Stimulated activated naive CD8-positive, alpha-beta T cell treated with anti-CD3 and anti-CD28 coated beads, Interleukin-15, amount 100 ng/mL, for 72 hours (primary cell): ENCODE measurements at places on chromosomes 16 and 17.
A peak's percentile ranks its signal among the peaks of the same experiment; 100 is the strongest.

DNA sequence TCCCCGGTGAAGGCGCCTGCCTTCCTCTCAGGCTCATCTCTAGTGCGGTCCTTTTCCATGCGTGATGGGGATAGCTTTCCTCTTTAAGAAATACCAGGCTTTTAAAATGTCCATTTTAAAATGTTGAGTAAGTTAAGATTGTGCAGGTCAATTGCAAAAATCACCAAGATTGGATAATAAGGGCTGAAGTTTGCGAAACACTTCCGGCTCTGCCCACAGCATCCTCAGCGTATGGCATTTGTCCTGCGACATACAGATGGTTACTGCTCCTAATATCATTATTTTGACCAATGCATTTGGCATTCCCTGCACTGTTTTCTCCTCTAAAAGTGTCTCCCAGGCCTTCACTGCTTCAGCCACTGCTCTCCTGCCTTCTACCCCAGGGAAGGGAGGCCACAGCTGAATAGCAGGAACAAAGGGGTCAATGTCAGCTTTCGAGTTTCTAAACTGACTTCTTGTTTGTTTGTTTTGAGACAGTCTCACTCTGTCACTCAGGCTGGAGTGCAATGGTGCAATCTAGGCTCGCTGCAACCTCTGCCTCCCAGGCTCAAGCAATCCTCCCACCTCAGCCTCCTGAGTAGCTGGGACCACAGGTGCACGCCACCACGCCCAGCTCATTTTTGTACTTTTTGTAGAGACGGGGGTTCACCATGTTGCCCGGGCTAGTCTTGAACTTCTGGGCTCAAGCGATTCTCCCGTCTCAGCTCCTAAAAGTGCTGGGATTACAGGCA, 91.9 kb downstream of the CRISPLD2 start:
- no peak for DNase-seq

DNA sequence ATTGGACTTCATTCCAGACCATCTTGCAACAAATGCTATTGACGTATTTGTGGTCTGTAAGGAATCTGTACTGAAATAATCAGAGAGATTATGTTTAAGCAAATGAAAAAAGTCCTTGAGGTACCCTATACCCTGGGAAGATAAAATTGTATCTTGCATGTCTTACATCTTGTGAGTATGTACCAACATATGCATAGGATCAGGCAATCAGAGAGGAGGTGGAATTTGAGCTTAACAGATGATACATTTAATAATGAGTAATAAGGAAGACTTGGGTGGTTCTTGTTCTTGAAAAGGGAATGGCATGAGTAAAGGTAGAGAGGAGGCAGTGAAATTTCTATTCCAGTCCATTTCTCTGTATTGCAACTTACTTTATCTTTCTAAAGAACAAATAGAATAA, 10.6 kb downstream of the MOSMO start:
- DNase-seq = no peak

GRCh38 chr17:15309793-15310192, 31.6 kb downstream of the TEKT3 start:
- no peak for DNase-seq

DNA sequence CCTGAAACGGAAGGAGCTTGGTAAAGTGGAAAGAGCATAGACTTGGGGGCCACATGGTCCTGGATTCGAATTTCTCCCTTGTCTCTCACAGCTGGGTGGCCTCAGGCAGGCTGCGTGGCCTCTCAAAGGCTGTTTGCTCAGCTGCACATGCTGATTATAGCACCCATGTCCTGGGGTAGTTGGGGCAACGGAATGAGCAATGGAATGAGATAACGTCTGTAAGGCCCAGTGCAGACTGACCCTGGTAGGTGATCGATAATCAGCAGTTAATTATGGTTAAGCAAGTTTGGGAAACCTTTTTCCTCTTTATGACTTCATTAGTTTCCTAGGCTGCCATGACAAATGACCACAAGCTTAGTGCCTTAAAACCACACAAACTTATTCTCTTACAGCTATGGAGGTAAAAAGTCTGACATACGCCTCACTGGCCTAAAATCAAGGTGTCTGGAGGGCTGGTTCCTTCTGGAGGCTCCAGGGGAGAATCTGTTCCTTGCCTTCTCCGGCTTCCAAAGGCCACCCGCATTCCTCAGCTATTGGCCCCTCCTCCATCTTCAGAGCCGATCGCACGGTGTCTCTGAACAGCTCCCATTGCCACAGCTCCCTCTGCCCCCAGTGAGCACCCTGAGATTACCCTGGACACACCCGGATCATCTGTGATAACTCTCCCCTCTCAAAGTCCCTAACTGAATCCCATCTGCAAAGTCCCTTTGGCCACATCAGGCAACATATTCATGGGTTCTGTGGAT, 294.9 kb upstream of the FOXF1 start:
- no peak for DNase-seq

- DNase-seq = no peak
Observed at GRCh38 chr17:48054238-48055185, 6.4 kb downstream of the NFE2L1 start.

DNA sequence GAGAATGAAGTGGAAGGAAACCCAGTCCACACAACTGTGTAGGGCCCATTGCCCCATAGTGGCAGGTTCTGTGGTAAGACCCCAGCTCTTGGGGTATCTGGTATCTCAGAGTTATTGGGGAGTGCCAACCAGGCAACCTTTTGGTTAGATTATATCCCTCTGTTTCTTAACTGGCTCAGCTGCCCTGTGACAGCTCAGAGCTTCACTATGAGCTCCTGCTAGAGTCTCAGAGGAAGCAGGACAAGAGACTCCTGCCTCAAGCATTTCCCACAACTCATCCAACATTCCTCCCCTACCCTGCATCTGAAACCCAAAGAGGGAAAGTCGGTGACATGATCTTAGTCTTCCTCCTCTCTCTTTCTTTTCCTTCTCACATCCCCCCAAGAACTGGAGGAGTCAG, 292.3 kb downstream of the SHISA9 start:
- no peak for DNase-seq

DNA sequence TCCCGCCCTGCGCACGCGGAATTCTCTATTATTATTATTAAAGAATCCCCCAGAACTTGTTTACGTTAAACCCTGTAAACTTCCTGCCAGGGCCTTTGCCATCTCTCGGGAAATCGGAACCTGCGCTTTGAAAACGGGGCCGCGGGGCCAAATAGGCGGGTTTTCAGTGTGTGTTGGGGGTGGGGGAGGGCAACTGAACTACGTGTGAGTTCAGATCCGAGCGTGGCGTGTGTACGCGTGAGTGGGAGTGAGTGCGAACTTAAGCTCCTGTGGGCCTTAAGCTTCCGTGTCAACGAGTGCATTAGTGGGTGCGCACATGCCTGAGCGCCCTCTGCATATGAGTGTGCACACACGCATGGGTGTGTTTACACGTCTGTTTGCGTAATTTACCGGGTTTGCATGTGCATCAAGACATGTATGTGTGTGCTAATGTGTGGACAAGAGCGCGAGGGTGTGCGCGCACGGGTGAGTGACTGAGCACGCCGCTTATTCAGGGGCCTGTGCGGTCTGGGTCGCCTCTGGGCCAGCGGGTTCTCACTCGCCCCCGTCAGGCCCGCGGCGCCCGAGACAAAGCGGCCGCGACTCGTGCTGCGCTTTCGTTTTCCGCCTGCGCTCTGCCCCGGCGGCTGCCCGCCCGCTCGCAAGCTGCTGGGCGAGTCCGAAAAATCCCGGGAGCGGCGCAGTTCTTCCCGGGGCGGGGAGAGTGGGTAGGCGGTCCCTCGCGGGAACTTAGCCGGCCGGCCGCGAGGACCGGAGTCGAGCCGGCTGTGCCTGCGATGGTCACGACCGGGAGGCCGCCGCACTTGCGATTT, 1.2 kb upstream of the FOXF1 start:
- DNase-seq = peak; percentile 50

DNA sequence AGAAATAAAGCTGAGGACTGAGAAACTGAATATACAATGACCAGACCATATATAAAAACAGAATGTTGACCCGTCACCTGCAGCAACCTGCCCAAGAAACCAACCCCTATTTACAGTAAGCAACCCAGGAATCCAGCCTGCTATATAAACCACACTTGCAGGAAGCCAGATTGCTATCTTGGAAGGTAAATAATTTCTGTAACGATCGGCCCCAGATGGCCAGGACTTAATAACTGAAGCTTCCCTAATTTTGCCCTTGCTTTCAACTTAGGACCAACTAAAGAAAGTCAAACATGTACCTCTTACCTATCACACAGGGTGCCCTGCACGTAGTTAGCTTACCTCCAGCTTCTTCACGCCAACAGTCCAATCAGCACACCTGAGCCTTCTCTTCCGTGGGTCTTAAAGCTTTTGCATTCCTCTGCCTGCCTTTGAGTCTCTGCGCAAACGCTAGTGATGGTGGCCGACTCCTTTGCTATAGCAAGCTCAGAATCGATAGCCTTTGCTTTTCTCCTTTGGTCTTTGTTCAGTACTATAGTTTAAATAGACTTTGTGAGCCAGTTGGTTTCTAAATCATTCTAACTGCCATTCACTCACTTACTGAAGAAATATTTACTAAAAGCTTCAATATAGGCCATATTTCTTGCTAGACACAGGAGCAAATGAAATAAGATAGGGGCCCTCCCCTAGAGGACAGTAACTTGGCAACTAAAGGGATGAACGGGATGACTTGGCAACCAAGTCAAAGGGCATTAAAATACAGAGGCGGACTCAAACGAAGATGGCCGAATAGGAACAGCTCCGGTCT, 31.3 kb downstream of the MPHOSPH6 start:
- no peak for DNase-seq

GRCh38 chr17:32458371-32458770, 14.1 kb downstream of the PSMD11 start:
- no peak for DNase-seq

- peak; percentile 54 for DNase-seq
Observed at GRCh38 chr16:69123910-69124309, 8.5 kb downstream of the CHTF8 start.

GRCh38 chr17:8602679-8603078, 27.8 kb downstream of the MYH10 start:
- DNase-seq = no peak

DNA sequence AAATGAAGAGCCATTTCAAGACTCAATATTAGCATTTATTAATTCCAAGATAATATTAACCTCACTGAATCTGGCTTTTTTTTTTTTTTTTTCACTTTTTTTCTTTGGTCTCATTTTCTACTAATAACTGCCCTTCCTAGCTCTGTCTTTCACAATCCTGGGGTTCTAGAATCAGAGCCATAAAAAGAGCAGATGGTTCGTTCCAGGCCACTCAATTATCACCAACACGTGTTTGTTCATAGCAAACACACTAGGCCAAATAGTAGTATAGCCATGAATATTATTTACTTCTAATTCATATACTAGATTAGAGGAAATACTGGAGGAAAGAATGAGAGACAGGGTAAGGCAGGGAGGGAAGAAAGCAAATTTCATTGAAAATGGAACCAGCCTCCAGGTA, 39.8 kb downstream of the TEX2 start:
- no peak for DNase-seq

- no peak for DNase-seq
Observed at GRCh38 chr16:31118223-31119155, 1.0 kb downstream of the KAT8 start.

DNA sequence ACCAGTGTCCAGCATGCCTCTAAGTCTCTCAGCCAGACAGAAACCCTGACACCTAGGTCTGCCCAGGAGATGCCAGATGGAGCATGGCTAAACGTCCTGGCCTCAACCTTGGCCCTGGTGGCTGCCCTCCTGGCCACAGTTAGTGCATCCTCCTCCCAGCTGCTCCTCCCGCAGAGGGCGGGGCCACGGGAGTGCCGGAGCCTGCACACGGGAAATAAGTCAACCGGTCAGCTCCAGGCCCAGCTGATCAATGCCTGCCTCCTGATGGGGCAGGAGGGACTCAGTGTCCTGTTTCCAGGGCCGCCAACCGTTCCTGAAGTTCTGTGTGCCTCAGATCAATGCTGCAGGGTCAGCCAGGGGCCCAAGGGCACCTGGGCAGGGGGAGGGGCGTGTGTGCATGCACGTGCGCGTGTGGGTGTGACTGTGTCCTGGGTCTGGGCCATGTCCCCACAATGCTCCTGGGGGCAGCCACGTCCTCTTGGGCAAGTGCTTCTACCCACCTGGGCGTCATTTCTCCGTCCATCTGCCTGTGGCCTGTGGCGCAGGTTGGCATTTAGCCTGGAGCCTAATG, 4.6 kb upstream of the KCNJ12 start:
- DNase-seq = no peak

DNA sequence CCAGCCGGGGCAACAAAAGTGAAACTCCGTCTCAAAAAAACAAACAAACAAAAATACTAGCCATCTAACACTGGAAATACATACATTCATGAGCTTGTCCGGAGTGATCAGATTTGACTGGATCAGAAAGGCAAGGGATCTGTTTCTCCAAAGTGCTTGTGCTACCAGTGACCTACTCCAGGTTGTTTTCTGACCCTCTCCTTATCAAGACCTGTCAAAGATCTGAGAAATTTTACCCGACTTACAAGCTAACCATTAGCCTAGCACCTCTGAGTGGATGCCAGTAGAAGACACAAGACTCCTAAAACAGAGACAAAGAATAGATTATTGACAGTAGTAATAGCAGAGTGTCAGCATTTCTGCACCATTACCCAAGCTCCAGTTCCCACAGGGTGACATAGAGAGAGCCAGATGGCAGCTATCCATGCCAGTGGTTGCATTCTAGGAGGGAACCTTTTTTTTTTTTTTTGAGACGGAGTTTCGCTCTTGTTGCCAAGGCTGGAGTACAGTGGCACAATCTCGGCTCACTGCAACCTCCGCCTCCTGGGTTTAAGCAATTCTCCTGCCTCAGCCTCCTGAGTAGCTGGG, 9.8 kb downstream of the ASPA start:
- no peak for DNase-seq

- DNase-seq = no peak
Observed at GRCh38 chr17:47611372-47612350, 38.1 kb upstream of the KPNB1 start.

DNA sequence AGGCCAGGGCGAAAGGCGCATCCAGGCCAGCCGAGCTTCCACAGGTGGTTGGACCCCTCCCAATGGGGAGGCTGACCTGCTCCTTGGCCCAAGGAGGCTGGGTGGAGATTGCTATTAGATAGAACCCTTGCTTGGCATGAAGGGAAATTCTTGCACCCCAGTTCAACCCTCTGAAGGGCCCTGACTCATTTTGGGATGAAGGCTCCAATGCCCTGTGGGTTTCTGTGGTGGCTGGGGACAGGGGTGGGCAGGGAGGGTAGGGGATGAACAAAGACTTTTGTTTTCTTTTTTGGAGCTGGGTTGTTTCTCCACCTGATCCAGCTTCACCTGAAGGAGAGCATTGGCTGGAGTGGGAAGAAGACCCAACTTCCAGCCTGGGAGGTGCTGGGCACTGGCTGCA, 16.7 kb upstream of the TBX21 start:
- DNase-seq = no peak

- DNase-seq = no peak
Observed at GRCh38 chr16:64580558-64580957, 541.3 kb downstream of the CDH11 start.
